ENCODE measurements at places on chromosomes 13 and 19.

DNA sequence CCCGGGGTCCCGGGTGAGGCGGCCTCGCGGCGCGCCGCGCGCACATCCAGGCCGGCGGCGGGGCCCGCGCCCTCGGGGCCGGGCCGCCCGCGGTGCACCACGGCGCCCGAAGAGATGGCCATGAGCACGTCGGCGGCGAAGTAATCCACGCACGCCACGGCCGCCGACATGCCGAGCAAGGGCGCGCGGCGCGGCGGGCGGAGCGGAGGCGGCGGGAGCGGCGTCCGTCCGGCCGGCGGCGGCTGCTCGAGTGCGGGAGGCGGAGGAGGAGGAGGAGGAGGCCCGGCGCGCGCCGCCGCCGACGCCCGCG is at the start of gene KLF16:
TSS of gene KLF16 (minus strand) at position 252 of the 310 bp plus-strand sequence. CDS start at position 170, 82 bp downstream.
- no peak for DNase-seq

DNA sequence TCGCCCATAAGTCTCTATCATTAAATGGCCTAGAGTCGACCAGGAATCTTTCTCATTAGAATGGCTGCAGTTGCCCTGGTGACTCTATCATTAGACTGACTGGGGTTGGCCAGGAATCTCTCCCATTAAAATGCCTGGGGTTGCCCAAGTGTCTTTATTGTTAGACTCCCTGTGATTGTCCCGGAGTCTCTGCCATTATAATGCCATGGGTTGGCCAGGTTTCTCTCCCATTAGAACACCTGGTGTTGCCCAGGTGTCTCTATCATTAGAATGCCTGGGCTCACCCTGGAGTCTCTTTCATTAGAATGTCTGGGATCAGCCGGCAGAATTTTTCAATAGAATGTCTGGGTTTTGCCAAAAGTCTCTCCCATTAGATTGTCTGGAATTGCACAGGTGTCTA is 1459.3 kb downstream of the UQCRFS1 start:
- DNase-seq = no peak

DNA sequence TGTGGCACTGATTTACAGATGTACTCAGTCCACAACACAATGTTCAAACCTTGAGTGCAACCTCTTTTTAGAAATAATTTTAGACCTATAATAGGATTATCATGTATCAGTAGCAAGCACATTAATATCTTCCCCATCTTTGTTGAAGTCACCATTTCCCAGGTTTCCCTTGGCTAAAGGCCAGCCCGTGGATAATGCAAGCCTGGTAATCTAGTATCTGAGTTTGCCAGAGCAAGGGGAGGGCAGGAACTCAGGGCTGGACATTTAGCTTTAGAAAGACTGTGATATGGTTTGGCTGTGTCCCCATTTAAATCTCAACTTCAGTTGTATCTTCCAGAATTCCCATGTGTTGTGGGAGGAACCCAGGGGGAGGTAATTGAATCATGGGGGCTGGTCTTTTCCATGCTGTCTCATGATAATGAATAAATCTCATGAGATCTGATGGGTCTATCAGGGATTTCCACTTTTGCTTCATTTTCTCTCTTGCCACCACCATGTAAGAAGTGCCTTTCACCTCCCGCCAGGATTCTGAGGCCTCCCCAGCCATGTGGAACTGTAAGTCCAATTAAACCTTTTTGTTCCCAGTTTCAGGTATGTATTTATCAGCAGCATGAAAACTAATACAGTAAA is 37.7 kb downstream of the SLC6A16 start:
- no peak for DNase-seq

DNA sequence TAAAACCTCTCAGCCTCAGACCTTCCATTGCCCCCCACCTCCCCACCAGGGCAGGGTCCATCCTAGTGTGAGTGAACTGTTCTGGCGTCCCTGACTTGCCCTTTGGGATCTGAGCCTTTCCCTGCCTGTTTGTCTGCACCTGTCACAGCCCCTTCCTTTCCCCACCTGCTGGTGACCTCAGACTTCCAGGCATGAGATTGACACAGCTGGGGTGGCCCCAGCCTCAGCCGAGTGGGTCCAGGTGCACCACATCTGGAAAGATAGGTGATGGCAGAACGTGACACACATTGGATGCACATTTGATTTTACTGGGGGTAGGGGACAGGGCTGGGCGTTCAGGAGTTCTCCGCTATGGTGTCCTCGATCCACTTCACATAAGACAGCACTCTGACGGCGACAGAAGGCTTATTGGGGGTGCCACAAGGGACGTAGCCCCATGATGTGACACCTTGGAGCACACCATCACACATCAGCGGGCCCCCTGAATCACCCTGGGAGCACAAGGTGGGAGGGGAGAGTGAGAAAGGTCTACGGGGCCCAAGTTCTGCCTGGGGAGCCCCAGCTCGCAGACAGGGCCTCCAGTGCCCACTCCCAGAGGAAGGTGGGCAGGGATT is 4.6 kb downstream of the KLK1 start:
- DNase-seq = peak; percentile 42

- no peak for DNase-seq
These were observed 31.8 kb upstream of the ZNF675 start for GRCh38 chr19:23718802-23719201.

DNA sequence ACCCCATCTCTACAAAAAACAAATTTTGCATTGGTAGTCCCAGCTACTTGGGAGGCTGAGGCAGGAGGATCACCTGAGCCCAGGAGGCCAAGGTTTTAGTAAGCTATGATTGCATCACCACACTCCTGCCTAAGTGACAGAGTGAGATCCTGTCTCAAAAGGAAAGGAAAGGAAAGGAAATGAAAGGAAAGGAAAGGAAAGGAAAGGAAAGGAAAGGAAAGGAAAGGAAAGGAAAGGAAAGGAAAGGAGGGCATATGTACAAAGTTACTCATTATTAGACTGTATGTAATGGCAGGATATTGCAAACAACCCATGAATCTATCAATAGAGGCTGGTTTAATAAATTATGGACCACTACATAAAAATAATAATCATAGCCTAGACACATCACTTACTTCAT is 40.8 kb upstream of the CACNA1A start:
- no peak for DNase-seq

DNA sequence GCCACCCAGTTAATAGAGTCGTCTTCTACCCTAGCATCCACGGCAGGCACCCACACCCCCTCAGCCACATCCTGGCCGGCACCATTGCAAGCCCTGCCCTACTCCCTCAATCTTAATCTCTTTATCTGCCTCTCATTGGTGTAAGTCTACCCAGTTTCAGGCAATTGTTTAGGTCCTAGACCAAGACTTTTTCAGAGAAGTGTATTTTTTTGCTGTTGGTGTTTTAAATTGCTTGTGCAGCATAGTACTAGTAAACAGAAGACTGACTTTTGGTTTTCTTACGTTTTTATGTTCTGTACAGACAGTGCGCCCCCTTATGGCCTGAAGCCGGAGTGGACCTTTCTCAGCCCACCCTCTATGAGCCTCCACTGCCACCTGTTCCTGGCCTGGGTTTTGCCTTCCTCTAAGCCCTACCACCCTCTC is 2.3 kb upstream of the LCP1 start:
- DNase-seq = no peak

GRCh38 chr19:46076951-46077814 is 36.4 kb upstream of the IGFL4 start:
- DNase-seq = peak; percentile 86

DNA sequence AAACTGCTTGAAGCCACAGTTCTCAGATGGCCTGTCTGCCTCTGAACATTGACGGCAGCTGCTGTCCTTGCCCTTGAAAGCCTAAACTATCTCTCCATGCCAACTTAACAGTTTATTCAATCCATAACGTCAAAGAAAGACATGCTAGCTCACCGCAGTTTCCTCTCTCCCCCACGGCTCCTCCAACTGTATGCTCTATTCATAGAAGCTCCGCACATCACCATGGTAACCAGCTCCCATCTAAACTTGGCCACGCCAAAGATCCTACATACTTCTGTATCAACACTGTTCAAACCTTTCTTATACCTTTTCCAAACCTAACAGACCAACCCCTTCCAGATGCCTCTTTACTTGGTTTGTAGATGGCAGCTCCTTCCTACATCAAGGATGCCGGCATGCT is 48.6 kb downstream of the ZNF91 start:
- DNase-seq = no peak

DNA sequence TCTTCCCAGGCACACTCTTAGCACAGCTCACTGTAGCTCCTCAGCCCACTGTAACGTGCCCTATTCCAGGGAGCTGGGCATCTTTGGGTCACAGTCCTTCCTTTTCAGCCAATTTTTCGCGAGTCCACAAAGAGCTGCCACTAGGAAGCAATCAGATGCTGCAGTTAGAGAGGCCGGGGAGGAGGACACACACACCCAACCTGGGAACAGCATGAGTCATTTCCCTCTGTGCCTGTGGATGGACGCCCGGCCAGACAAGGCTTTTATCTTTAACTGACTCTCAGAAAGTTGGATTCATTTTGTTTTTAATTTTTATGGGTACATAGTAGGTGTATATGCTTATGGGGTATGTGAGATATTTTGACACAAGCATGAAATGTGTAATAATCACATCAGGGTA is 918.6 kb downstream of the UQCRFS1 start:
- no peak for DNase-seq

- DNase-seq = no peak
These were observed 134.4 kb downstream of the KL start for GRCh38 chr13:33150662-33151061.

GRCh38 chr19:31516756-31517155 is 167.5 kb upstream of the TSHZ3 start:
- no peak for DNase-seq

- no peak for DNase-seq
These were observed 9.7 kb downstream of the TLE6 start for GRCh38 chr19:2986951-2987524.

GRCh38 chr19:13840305-13841085 is 36.4 kb upstream of the NANOS3 start:
- DNase-seq = no peak

DNA sequence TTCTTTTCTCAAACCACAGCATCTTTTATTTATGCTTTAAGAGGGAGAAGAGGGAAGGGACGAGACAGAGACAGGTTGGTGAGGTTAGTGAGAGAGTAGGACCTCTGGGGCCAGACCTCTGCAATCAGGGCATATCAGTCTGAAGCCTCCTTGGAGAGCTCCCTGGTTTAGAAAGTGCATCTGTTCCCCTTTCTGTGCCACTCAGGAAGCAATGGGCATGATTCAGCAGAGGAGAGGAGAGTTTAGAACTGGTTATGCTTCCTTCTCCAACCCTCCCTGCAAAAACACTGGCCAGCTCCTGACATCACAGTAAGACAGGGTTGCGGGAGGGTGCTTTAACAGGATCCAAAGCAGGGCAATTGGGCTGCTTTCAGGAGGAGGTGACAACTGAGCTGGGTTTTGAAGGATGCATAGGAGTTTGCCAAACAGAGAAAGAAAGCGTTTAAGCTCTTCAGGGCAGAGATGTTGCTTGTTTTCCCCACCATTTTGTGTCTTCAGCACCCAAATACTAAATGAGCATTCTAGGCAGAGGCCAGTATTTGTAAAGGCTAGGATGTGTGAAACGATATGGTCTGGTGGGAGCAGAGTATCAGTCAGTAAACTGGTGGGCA is 33.1 kb downstream of the CERS4 start:
- no peak for DNase-seq

DNA sequence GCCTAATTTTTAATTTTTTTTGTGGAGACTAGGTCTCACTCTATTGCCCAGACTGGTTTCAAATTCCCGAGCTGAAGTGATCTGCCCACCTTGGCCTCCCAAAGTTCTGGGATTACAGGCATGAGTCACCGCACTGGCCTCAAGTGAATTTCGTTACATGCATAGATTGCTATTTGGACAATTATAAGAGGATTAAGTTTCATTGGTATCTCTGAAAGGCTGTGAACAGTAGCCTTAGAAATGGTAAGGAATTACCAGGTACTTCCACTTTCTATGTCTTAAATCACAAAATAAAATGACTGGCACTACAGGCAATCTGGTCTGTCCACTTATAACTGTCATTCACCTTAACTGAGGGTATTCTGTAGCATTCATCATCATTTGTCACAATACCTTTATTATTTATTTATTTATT is 2.9 kb upstream of the CCDC9 start:
- DNase-seq = no peak

DNA sequence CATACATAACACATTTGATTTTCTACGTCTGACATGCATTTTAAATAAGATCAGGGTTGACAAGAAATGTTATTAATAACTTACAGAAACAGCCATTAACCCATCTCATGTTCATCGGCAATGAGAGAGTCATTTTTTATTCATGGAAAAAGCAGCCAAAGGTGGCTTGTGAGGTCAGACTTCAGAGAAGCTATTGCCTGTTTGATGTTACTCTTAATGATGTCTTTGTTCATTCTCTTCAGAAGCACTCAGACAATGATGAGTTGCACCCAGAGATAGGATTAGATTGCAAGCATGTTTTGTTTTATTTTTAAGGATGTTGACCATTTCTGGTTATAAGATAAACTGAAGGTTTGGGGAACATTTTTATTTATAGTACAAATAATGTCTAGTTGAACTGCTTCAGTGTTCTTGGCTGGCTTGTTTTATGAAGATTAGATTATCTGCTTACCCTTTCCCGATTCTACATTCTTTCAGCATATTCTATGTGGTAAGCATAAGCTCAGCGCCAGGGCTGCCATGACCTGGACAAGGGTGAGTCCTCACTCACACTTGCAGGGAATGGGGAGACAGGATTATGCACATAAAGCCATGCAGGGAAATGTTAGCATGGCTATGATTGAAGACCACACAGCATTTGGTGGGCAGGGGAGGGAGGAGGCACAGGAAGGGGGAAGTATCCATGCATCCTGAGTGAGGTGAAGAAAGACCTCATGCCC is 288.1 kb downstream of the MTUS2 start:
- no peak for DNase-seq

- no peak for DNase-seq
These were observed 38.2 kb downstream of the SERP2 start for GRCh38 chr13:44411841-44412240.

GRCh38 chr19:52231154-52231910 is 38.1 kb upstream of the ZNF766 start:
- DNase-seq = no peak

- DNase-seq = peak; percentile 83
These were observed 86.2 kb downstream of the IRS2 start for GRCh38 chr13:109700176-109700575.

DNA sequence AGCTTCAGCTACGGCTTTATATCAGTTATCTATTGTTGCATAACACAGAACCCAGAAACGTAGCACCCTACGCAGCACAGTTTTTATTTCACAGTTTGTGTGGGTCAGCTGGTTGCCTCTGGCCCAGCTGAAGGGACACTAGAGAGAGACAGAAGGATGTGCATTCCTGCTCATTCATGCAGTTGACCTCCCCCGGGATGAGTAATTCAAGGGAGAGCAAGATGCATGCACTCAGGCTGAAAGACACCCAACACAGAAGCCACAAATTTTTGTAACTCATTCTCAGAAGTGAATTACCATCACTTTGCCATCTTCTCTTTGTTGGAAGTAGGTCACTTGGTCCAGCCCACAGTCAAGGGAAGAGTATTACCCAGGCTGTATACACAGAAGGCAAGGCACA is 89.5 kb downstream of the EFNB2 start:
- no peak for DNase-seq

GRCh38 chr13:31427151-31428100 is 227.7 kb downstream of the B3GLCT start:
- no peak for DNase-seq

- DNase-seq = no peak
These were observed 240.0 kb upstream of the SERP2 start for GRCh38 chr13:44133626-44134025.

- no peak for DNase-seq
These were observed 9.1 kb upstream of the ERVK3-1 start for GRCh38 chr19:58296104-58296503.

- DNase-seq = no peak
These were observed 15.5 kb upstream of the DCLK1 start for GRCh38 chr13:36146511-36147269.

GRCh38 chr13:91085127-91085526 is 262.4 kb upstream of the MIR17HG start:
- DNase-seq = no peak

All from NCI-H774 (cell line).